ENCODE measurements at places on chromosomes 7 and 10.

- DNase-seq = no peak
Observed at GRCh38 chr10:70675496-70676161, 3.3 kb downstream of the ADAMTS14 start.

- no peak for DNase-seq
Observed at GRCh38 chr7:37310327-37311080, 138.2 kb downstream of the ELMO1 start.

DNA sequence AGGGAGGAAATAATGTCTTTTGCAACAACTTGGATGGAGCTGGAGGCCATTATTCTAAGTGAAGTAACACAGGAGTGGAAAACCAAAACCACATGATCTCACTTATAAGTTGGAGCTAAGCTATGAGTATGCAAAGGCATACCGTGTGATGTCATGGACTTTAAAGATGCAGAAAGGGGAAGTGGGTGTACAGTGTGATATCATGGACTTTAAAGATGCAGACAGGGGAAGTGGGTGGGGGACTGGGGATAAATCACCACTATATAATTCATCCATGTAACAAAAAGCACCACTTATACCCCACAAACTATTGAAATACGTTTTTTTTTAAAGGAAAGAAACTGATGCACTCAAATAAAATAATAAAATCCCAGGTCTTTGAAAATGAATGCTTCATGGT lies 29.5 kb downstream of the LYZL2 start:
- DNase-seq = no peak

DNA sequence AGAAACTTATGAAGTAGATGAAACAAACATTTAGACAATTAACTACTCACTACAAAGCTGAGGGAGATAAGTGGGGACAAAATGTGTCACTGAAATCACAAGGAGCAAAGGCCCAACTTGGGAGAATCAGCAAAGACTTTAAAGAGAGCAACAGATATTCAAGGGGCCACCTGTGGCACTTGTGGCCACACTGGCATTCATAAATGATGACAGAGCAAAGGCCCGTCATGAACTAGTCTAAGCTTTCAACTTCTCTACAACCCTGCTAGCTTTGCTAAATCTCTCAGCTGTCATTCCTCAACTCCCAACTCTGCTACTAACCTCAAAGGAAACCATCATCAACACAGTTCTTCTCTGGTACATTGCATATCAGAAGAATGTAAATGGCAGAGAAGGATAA lies 178.4 kb downstream of the CPEB3 start:
- no peak for DNase-seq

- no peak for DNase-seq
Observed at GRCh38 chr10:102613286-102613685, 31.0 kb upstream of the TRIM8 start.

DNA sequence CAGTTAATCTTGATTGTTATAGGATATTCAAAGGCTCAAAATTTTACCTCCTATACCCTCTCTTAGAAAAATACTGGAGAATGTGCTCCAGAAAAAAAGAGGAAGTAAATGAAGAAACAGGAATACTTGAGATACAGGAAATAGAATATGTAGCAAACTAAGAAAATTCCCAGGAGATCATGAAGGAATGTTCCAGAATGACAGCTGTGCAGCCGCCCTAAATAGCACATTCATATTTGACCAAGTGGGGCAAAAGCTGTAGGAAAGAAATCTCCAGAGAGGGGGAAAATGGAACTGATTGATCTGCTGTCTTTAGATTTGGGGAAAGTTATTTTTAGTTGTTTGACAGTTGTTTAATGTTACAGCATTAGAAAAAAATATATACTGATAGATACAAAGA lies 46.2 kb upstream of the ZEB1 start:
- DNase-seq = no peak

DNA sequence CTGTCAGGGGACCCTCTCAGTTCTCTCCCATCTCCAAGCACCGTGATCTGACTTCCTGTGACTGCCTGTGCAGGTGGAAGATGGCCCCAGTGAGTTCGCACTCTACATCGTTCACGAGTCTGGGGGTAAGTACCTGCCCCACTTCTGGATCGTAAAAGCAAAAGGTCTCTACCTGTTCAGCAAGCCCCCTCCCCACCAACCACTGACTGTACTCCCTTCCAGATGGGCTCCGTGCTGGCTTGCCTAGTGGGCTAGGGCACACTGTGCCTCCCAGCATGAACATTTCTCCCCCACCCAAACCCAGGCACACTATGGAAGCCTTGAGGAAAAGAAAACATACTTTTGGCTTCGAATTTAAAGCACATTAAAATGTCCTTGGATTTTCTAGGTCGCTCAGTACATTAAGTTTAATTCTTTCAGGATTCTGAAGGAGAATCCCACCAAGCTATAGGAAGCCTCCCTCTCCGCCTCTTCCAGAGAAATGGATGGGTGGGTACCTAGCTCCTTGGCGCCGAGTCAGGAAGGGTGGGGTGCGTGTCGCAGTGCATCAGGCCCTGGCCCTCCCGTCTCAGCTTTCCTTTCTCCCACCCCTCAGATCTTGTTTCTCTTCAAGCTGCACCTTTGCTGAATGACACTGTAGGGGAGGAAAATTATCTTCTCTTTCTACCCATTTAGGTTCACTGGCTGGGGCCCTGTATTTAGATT lies 11.0 kb upstream of the ZNF22 start:
- DNase-seq = no peak

DNA sequence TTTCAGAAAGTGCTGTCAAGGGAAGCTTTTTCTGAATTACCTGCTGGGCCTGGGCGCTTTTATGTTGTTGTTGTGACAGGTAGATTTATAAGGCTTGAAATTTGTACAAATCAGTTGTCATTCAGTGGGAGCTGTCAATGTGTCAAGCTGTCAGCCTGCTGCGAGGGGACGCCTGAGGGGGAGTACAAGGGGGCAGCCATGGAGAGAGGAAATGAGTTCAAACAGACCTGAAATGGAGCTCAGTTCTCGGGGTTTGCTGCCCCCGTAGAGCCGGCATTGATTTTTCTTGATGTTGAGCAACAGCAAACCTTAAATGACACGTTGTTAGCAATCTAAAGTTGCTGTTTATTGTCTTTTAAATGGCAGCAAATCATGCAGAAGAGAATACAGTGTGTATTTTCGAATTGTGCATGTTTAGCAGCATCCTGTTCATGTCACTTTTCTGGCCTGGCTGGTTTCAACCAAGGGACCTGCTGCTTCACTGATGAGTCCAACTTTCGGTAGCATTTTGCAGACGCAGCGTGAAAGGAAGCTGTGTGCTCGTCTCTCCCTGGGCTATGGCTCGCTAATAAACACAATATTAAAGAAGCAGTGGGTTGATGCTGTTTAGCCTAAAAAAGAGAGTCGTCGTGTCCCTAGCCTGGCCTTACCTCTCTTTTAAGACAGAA lies 166.5 kb downstream of the LRMDA start:
- no peak for DNase-seq

- DNase-seq = no peak
Observed at GRCh38 chr7:41058986-41059741, 643.7 kb downstream of the INHBA start.

DNA sequence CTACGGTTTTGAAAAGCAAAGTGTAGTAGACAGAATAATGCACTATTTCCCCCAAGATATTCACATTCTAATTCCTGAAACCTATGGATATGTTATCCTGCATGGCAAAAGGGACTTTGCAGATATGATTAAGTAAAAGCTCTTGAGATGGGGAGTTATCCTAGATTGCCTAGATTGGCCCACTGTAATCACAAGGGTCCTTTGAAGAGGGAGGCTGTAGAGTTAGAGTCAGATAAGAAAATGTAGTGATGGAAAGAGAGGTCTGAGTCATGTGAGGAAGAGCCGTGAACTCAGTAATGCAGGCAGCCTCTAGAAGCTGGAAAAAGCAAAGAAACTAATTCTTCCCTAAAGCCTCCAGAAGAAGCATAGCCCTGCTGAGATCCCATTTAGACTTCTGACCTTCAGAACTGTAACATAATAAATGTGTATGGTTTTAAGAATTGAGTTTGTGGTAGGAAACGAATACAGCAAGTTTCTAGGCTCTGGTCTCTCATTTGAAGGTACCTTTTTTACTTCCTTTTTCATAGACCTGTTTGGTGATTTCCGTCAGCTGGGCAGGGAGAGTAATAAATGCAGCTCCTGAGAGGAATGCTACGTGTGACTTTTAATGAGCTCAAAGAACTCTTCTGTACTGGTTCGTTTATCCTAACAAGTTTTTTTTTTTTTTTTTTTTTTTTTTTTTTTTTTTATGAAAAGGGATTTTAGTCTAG lies 41.9 kb upstream of the NXPH1 start:
- no peak for DNase-seq

DNA sequence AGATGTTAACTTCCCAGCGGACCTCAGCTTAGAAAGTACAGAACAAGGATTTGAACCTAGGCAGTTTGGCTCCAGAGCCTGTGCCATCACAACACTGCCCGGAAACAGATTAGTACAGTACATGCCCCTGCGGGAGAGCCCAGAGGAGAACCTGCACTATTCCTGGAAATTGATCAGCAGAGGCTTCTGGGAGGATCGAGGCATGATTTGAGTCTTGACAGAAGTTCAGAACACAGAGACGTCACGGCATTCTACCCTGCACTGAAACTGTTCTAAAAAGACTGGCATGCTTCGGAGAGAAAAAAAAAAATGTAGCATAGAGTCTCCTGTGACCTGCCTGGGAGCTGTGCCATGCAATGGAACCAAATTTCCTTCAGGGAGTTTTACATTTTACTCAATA lies 9.2 kb upstream of the IL6 start:
- DNase-seq = no peak

GRCh38 chr10:96637709-96638108 lies 50.9 kb upstream of the TM9SF3 start:
- DNase-seq = no peak

DNA sequence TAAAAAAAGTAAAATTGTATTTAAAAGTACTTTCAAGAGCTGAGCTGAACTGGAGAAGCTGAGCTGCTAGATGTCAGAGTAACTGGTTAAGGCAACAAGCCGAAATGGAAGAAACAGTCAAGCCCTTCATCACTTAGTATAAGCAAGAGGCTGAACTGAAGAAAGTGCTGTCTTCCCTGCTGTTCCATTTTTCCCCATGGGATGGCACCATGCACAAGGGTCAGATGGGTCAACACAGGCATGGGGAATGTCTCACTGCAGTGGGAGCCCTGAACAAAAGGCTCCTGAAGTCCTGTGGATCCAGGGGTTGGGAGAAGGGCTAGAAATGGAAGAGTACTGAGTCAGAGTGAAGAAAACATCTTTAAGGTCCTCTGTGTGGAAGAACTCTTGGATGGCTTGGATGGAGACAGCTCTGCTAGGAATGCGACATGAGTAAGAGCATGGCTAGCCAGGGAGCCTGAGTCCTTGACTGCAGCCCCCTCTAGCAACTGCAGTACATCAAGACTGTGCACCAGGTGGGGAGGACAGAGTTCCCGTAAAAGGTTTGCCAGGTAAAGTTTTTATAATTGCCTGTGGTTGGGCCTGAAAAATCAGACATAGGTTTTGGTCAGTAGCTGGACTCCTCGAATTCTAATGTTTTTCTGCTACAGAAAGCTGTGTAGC lies 348.3 kb downstream of the GPR158 start:
- DNase-seq = no peak

- DNase-seq = peak; percentile 43
Observed at GRCh38 chr7:137695942-137696341, 150.8 kb downstream of the DGKI start.
